CD4-positive, alpha-beta T cell treated with Interleukin-15 for 1 hour (primary cell): ENCODE measurements at places on chromosomes 12 and 14.
A peak's percentile ranks its signal among the peaks of the same experiment; 100 is the strongest.

DNA sequence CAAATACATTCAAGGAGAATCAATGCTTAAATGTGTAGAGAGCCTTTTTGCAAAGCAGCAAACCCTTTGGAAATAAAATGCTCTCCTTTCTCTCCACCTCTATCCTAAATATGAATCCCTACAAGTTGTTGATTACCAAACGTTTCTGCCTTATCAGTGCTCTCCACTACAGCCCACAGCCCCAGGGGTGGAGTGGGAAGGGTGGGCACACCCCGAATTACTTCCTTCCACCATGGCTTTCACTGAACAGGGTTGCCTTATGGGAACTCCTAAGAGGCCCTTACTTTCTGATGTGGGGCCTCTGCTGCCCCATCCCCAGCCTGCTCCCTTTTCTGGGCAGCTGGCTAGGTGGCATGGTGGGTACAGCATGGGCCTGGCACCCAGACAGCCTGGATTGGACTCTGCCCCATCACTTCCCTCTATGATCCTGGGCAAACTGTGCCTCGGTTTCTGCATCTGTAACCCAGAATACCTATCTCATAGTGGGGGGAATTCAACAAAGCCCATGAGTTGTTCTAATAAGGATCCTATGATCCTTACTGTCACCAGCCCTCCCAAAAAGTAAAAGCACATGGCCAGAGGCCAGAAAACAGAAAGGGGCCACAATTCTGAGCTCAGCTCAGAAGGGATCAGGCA, 16.1 kb downstream of the AK7 start:
- DNase-seq, result no peak

DNA sequence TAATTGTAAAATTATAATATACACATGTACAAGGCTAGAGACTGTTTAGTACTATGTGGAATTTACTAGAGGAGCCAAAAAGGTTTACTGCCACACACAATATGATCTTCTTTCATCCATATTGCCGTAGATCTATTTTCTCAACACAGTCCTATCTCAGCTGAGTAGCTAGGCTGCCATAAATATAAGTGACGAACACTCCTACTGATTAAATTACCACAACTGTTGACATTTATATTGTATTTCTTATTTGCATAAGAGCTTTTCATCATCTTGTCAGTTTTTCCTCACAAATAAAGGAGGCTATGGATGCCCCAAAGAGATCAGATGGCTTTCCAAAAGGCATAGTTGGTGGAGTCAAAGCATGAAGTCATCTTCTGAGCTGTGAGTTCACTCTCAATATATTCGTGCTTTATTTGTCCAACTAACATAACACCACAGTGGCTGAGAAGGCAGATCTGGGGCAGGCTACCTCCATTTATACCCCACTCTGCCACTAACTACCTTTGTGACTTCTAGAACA, 78.6 kb downstream of the CCDC59 start:
- no peak for DNase-seq

GRCh38 chr12:96870946-96871345, 36.1 kb upstream of the NEDD1 start:
- no peak for DNase-seq

- no peak for DNase-seq
Observed at GRCh38 chr14:86613786-86614185, 1083.8 kb downstream of the FLRT2 start.

- no peak for DNase-seq
Observed at GRCh38 chr12:95126736-95127135, 53.3 kb upstream of the NR2C1 start.

GRCh38 chr12:25655702-25656101, 102.6 kb upstream of the LMNTD1 start:
- no peak for DNase-seq

GRCh38 chr12:109931143-109931542, 31.1 kb downstream of the TCHP start:
- no peak for DNase-seq

- DNase-seq, result peak; percentile 76
Observed at GRCh38 chr14:74618078-74618952, 6.3 kb upstream of the LTBP2 start.

- DNase-seq, result no peak
Observed at GRCh38 chr12:114952573-114953271, 268.7 kb upstream of the TBX3 start.

DNA sequence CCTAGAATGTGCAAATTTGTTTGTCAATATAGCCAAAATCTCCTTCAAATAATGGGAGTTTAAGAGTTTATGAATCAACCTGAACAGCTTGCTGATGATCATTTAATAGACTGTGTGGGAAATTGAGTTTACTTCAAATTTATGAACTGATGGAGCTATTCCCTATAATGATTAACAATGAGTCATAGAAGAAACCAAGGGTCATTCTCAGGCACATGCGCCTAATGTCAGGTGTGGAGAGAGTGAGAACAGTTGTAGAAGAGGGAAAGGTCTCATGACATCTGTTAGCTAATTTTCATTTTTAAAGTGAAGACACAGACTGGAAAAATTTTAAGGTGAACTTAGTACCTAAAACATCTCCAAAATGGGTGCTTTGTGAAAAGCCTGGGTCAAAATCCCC, 191.8 kb downstream of the BMP4 start:
- DNase-seq, result no peak

GRCh38 chr12:131642771-131643170, 68.1 kb upstream of the SFSWAP start:
- no peak for DNase-seq

DNA sequence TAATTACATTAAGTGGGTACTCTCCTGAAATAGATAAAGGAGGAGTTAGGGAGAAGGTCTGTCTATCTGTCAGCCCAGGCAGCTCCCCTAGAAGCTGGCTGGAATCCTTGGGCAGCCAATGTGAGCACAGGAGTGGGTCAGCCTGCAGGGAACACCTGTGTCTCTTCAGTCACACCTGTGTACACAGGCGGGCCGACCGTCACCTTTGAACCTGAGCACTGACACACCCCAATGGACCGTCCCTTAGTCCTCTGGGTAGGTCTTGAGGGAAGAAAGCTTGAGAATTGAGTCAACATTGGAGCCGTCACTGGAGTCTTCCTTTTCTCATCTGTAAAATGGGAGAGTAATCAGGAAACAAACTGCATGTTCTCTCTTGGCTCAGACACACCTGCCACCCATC, 9.8 kb upstream of the GSC start:
- DNase-seq, result no peak

DNA sequence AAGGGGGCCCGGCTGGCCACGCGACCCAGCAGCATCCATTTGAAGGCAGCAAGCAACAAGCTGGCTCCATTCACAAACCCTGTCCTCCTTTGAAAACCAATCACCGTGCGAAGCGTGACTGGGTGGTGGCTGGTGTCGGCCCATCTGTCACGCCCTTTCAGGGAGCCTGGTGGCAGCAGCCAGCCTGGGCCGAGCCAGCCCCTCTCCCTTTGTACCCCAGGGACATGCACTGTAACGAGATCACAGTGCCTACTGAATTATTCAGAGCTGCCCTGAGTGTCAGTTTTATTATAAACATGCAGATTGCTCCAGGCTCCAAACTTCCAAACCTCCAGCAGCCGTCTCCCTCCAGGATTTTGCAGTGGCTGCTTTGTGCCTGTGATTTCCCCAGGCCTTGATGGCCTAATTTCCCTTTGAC, 22.3 kb upstream of the CTDSP2 start:
- no peak for DNase-seq

DNA sequence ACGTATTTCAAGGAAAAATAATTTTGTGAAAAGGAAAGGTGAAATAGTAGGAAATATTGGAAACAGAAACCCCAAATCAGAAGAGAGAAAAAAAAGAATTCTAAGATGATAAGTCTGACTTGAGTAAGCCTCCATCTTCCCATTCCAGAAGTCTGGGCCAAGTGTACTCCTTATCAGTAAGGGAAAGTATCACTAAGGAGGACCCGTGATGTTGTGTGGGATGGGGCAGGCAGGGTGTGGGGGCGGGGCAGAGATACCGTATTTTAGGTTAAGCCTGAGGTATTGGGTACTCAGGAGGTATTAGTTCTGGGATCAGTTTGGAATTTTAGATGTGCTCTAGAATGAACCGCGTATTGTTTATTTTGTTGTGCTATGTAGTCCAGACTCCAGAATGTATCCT, 33.8 kb upstream of the PSMA6 start:
- DNase-seq, result no peak

- DNase-seq, result no peak
Observed at GRCh38 chr12:112349431-112349830, 32.8 kb downstream of the HECTD4 start.

GRCh38 chr14:28348797-28349196, 417.8 kb upstream of the FOXG1 start:
- no peak for DNase-seq

DNA sequence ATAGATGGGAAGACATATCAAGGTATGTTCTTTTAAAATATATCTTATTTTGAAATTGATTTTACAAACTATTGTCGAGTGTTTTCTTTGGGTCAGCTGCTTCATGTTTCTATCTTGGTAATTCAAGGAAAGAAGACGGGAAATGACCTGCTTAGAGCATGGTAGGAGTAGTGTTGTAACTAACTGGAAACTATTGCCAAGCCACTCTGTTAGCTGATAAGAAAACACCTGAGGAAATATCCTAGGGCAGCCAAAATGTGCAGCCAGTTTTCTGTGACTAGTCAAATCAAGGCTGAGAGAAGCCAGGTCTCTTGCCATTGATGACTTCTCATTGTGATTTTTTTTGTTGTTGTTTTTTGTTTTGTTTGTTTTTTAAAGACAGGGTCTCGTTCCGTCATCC, 30.2 kb downstream of the METAP2 start:
- no peak for DNase-seq

DNA sequence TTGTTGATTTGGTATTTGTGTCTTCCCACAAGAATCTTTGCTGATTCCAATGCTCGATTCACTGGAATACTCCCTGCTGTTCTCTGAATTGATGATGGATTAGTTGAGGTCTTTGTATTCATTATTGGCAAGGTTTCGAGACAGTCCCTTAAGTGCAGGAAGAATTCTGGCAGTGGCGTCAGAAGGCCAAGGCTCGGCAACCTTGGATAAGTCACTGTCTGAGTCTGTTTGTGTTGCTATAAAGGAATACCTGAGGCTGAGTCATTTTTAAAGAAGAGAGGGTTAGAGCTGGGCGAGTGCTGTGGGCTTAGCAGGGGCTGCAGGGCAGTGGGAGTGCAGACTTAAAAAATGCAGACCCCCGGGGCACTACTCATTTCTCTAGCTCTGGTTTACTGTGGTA, 56.9 kb downstream of the CHST11 start:
- DNase-seq, result no peak

- DNase-seq, result no peak
Observed at GRCh38 chr12:124277394-124278241, 17.3 kb upstream of the RFLNA start.

DNA sequence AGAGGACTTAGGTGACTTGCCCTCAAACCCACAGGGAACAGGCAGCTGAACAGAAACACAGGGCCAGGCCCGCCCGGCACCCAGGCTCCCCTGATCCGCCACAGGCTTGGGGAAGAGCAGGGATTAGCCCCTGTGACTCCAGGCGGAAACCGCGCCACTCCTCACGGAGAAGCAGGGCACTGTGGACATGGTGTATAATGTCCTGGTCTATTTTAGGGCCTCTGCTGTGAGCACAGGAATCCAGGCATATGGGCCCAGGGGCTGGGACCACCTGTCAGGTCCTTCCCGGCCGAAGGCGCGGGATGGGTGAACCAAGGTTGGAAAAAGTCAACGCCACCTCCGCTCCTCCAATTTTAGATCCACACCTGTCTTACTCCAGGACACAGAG, 34.6 kb upstream of the MEG3 start:
- DNase-seq, result peak; percentile 8

GRCh38 chr12:90970471-90970870, 15.5 kb upstream of the CCER1 start:
- DNase-seq, result no peak

GRCh38 chr14:49970474-49971147, 77.7 kb downstream of the ARF6 start:
- DNase-seq, result no peak

DNA sequence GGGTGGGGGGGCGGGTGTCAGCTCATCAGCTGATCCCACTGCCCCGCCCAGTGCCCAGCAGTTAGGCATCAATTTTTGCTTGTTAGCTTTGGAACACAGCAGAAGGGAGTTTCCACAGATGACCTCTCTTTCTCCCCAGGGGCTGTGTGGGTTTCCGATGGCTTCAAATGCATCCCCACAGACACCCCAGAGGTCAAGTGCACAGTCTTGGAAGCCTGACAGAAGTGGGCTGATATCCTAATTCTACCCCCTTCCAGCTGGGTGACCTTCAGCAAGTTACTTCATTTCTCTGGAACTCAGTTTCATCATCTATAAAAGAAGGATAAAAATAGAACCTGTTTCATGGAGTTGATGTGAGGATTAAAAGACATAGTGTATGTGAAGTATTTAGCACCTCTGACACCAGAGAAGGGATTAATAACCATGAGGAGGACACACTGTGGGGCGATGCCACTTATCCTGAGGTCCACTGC, 22.0 kb downstream of the TTC9 start:
- DNase-seq, result no peak

DNA sequence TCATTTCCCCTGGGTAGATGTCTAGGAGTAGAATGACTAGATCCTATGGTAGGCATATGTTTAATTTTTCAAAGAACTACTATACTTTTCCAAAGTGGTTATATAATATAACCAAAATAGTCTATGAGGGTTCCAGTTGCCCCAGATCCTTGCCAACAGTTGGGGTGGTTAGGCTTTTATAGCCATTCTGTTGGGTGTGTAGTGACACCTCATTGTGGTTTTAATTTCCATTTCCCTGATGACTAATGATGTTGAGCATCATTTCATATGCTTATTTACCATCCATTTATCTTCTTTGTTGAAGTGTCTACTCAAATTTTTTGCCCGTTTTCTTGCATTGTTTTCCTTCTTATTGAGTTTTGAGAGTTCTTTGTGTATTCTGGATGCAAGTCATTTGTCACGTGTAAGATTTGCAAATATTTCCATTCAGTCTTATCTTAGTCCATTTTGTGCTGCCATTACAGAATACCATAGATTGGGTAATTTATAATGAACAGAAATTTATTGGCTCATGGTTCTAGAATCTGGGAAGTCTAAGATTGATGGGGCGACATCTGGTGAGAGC, 4.7 kb downstream of the SYNE2 start:
- peak; percentile 45 for DNase-seq

GRCh38 chr12:26863515-26863914, 30.5 kb upstream of the ITPR2 start:
- no peak for DNase-seq

DNA sequence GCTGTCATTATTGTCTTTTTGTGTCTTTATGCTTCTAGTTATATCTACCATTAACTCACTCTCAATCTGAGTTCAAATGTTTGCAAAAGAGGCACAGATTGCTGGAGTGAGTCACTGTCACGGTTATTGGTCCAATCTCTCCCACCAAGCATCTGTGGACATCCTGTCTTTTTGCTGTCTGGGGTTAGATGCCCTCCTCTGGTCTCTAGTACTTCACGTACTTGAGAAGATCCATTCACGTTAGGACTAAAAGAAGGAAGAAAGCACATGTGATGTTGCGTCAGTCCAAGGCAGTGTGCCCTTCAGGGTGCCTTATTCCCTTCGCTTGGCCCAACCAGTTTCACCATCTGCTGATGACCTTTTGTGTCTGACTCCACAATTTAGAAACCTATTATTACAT, 72.3 kb upstream of the STXBP6 start:
- DNase-seq, result no peak

- no peak for DNase-seq
Observed at GRCh38 chr12:92292016-92292415, 146.4 kb upstream of the BTG1 start.

GRCh38 chr12:92623386-92623785, 79.4 kb upstream of the PLEKHG7 start:
- DNase-seq, result no peak
